ENCODE measurements at places on chromosomes 12 and 14.

- DNase-seq, result no peak
These were observed 419.9 kb downstream of the LRIG3 start for GRCh38 chr12:58500399-58500798.

- DNase-seq, result no peak
These were observed 51.0 kb upstream of the NCOR2 start for GRCh38 chr12:124618291-124618902.

DNA sequence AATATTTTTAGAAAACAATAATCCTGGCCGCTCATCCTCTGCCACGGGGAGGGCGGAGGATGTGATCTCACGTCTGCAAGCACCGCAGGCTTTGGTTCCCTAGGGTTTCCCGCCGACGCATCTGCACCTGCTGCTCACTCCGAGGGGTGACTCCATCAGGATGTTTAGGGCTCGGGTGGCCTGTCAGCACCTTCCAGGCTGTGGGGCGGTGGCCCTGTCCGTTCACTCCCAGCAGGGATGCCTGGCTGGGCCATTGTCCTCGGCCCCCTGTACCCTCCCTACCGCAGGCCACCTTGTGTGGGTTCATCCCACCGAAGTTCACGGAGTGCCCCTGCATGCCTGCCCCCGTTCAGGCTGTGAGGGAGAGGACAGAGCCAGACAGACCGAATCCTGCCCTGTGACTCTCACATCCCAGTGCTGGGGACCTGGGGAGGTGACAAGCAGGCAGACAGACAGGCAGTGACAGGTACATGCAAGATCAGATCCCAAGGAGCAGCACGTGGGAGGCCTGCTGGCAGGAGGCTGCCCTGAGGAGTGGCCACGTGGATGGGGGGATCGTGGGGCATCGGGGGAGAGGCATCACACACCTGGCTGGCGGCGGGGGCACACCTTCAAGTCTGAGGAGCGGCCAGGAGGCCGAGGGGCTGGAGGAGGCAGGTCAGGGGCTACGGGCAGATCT is 112.6 kb downstream of the ADGRD1 start:
- no peak for DNase-seq

DNA sequence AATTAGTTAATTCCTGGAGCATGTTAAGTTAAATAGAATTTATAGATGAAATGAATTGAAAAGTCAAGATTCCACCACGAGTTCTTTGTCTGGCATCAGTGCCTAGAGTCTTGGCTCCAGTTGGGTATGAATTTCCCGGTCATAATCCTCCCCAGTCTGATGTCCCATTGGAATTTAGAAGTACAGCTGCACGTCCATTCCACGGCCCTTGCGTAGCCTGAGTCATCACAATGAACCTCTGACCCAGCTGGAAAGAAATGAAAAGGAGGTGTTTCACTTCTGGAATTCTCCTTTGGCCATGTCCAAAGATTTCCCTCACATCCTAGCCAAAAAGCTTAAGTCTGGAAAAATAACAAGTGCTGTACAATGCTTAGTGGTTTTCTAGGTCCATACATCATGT is 122.7 kb downstream of the KICS2 start:
- DNase-seq, result no peak

- DNase-seq, result no peak
These were observed 59.3 kb upstream of the CNTN1 start for GRCh38 chr12:40632933-40633332.

- DNase-seq, result no peak
These were observed 735.5 kb downstream of the MED13L start for GRCh38 chr12:115541891-115542421.

GRCh38 chr12:32072102-32072501 is 34.5 kb upstream of the BICD1 start:
- no peak for DNase-seq

DNA sequence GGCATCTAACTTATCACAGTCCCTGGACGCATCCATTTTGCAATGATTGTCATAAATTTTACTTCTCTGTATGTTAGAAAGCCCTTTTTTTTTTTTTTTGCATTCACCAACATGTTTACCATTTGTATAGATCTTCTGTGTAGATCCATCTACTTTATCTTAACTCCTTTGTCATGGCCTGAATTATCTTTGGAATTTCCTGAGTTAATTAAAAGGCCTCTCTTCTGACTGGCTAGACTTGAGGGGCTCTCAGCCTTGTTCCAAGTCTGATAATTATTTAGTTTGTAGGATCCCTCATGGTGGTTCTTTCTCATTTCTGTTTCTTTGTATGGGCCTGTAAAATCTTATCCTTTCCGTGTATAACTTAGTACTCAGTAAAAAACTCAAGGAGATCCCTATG is 387.0 kb downstream of the C12orf50 start:
- DNase-seq, result no peak

GRCh38 chr14:77284466-77284865 is 13.5 kb upstream of the NGB start:
- no peak for DNase-seq

DNA sequence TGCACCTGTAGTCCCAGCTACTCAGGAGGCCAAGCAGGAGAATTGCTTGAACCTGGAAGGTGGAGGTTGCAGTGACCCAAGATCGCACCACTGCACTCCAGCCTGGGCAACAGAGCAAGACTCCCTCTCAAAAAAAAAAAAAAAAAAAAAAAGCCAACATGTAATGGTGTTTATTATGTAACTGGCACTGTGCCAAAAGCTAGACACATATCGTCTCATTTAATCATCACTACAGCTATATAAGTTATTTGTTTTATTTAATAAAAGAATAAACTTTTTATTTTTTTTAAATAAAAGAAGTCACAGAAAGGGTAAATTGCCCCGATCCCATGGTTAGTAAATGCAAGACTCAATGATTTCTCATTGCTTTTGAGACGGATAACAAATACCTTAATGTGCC is 76.9 kb downstream of the PTCSC3 start:
- no peak for DNase-seq

DNA sequence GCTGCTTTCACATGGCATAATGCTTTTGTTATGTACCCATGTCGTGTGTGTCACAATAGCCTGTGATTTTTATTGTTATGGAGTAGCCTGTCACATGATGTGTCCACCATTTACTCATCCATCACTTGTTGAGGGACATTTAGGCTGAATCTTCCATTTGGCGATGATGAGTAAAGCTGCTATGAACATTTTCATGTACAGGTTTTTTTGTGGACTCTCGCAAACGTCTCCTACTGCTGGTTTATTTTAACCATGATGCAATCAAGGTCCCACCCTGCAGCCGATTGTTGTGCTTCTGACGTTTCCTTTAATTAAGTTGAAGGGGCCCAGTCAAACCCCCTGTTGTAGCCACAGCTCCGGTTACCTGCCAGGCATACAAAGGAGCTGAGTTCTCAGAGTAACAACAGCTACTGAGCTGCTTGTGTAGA is 63.2 kb downstream of the ZNF664 start:
- no peak for DNase-seq

GRCh38 chr12:43407816-43408645 is 144.0 kb downstream of the ADAMTS20 start:
- DNase-seq, result no peak

DNA sequence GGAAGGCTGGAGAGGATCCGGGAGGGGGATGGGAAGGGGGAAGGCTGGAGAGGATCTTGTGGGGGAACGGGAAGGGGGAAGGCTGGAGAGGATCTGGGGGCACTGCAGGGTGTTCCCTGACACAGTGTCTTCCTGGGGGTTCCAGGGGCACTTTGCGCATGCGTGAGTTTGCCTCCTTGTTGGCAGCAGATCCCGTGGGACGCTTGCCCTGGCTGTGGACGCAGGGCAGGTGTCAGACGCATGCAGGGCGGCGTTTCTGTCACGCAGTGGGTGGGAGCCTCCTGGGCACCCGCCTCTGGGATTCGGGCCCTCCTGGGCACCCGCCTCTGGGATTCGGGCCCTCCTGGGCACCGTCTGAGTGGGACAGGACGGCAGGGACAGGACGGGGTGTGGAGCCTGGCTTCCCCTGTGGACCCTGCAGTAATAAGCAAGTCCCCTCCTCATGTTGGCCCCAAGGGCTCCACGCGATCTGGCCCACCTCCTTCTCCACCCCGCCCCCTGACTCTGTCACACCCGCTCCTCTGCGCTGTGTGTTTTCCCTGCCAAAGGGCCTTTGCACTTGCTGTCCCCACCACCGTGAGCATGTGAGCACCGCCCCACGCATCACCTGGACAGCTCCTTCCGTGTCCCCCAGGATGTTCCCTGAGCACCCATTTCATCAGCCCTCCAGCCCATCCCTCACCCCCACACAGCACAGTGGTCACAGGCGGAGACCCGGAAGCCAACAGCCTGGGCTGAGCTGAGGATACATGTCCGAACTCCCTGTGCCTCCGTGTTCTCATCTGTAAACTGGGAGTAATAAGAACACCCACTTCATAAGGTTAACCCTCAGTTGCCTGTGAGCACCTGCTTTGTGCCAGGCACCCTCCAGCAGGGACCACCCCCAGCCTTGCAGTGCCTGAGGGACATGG is 4.4 kb downstream of the MMP17 start:
- DNase-seq, result no peak

Measured in NCI-H2107 (cell line).